ENCODE measurements at places on chromosomes 4 and X. TPM values are rescaled to one million over a fixed set of nuclear protein-coding genes. Genes with fewer than 3 reads are reported as not detected.

Gene SPANXN3
- total RNA-seq = not detected

DNA sequence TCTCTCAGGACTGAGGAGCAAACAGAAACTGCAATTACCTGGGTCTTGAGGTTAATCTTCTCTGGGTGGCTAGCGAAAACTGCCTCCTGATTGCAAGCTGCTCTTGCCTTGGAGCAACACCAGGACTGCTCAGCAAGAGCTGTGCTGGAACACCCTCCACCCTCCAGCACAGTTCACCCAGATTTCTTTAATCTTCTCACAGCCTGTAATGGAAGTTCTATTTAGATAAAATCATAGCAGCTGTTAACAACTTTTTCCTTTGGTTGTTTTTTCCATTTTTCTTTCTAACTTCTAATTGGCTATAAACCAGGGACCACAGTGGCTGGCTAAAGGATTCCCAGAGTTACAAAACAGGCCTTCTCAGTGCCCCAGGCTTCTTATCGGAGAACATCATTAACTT, 36.3 kb downstream of the OPHN1 start:
- no peak for DNase-seq

Gene GAGE12H
- total RNA-seq = not detected

- no peak for DNase-seq
These were observed 20.7 kb downstream of the FHDC1 start for GRCh38 chr4:152956650-152957436.

- DNase-seq = no peak
These were observed 822.6 kb downstream of the GLUD2 start for GRCh38 chrX:121869876-121870477.

- DNase-seq = peak; percentile 79
These were observed 4.3 kb upstream of the TLR6 start for GRCh38 chr4:38860788-38861424.

DNA sequence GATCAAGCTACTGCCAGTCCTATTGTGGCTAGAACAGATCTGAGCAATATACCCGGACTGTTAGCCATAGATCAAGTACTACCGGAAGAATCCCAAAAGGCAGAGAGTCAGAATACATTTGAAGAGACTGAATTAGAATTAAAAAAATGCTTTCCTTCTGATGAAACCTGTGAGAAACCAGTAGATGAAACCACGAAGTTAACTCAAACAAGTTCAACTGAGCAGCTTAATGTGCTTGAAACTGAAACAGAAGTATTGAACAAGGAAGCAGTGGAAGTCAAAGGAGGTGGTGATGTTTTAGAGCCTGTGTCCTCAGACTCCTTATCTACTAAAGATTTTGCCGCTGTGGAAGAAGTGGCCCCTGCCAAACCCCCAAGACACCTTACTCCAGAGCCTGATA, 46.8 kb downstream of the WDR44 start:
- no peak for DNase-seq

Gene STAP1
- total RNA-seq = not detected

GRCh38 chr4:81084029-81084428, 53.5 kb downstream of the BMP3 start:
- DNase-seq = no peak

Data from body of pancreas (tissue), 4 donors.